ENCODE measurements at places on chromosomes 3 and 15.

GRCh38 chr3:13569641-13570390, 20.9 kb downstream of the FBLN2 start:
- no peak for DNase-seq

- DNase-seq, result no peak
Observed at GRCh38 chr15:88747631-88748030, 55.6 kb upstream of the ACAN start.

- no peak for DNase-seq
Observed at GRCh38 chr15:58701376-58701775, 48.1 kb downstream of the ADAM10 start.

- no peak for DNase-seq
Observed at GRCh38 chr15:63480441-63480821, 24.0 kb upstream of the USP3 start.

DNA sequence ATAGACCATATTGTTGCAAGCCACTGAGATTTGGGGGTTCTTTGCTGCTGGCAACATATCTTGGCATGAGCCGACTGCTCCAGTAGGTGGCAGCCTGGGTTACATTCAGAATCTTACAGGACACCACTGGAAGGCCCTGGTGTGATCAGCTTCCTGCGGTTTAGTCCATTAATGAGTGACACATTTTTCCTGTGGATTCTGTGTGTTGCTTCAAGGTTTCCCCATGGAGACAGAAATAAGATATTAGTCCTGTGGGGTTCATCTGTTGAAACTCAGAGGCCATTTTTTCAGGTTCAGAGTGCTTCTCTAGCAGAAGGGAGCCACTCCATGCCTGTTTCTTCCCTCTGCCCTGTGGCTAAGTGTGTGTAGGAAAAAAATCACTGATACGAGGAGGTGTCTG, 116.2 kb downstream of the MFSD1 start:
- DNase-seq, result peak; percentile 15

DNA sequence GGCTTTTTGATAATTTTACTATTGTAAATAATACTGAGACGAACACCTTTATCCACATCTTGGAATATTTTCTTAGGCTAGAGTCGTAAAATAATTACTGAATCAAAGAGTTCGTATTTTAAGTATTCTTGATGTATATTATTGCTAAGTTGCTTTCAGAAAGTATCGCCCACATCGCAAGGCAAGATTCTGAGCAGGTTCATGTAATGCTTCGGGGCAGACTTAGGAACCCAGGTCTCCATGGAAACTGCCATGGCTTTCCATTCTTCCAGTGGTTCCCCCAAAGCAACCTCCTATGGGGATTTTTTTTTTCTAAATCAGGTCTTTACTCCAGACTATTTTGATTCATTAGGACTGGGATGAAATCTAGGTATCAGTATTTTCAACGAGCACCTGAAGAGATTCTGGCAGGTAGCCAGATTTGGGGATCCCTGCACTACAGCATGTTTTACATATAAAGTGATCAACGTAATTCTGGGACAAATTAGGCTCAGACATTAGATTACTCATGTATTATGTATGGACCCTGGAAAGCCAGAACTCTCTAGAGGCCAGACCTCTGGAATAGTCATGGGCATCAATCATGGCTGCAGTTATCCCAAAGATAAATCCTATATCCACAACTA, 86.5 kb downstream of the B3GNT5 start:
- no peak for DNase-seq

DNA sequence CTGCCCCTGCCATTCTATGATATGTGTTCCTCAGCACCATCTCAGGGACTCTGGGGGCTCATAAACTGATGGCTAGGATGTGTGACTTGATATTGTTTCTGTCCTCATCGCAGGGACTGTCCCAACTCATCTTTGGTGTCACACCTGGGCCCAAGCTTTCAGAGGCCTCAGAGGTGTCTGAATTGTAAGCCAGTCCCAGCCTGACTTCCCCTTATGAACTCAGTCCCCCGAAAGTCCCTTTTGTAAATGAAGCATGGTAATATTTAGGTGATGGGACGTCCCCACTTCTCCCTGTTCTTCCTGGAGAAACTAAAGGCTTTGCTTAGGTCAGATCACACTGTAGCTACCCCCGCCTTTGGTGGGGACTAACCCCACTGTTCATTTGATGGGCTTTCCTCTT, 142.4 kb upstream of the TLE3 start:
- no peak for DNase-seq

GRCh38 chr15:83993591-83993990, 242.0 kb upstream of the GOLGA6L4 start:
- DNase-seq, result no peak

- DNase-seq, result no peak
Observed at GRCh38 chr3:7203969-7204847, 343.3 kb downstream of the GRM7 start.

DNA sequence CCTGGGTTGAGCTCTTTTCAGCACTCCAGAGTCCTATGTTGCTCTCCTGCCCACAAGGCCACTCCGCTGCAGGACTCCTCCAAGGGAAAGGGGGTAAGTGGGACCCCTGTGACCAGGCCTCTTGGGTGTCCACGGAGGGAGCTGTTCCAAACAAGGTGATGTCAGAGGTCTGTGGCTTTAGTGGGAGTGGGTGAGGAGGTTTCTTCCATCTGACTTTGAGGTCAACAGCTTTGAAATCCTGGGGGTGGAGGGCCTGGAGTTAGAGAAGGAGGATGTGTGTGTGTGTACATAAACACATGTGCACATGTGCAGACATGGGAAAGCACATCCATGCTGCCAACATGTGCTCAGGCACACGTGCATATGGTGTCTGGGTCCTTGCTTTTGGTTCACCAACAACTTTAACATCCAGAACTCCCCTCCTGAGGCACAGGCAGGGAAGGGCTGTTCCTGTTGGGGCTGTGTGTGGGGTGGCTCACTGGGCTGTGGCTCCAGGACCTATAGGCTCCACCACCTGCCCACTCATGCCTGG, 51.4 kb upstream of the TMEM115 start:
- DNase-seq, result no peak

DNA sequence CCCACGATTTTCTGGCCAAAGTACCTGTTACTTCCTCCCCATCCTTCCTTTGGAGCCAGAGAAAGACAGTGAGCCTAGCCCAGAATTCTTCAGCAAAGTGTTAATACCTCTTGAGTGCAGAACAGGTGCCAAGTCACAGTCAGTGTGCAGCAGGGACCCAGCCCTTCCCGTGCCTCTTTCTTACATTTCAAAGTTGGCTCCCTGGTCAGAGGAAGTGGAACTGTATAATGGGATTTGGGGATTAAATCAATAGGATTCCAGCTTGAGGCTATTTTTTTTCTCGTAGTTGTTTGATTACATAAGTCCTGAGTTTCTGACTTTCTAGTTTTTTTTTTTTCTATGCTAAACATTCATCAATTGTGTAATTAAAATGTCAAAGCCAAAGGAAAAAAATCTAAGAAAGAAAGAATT, 52.6 kb upstream of the ABHD10 start:
- no peak for DNase-seq

GRCh38 chr15:71089801-71090200, 25.5 kb upstream of the THSD4 start:
- DNase-seq, result no peak

GRCh38 chr3:196694941-196695848, 16.9 kb downstream of the CEP19 start:
- no peak for DNase-seq

DNA sequence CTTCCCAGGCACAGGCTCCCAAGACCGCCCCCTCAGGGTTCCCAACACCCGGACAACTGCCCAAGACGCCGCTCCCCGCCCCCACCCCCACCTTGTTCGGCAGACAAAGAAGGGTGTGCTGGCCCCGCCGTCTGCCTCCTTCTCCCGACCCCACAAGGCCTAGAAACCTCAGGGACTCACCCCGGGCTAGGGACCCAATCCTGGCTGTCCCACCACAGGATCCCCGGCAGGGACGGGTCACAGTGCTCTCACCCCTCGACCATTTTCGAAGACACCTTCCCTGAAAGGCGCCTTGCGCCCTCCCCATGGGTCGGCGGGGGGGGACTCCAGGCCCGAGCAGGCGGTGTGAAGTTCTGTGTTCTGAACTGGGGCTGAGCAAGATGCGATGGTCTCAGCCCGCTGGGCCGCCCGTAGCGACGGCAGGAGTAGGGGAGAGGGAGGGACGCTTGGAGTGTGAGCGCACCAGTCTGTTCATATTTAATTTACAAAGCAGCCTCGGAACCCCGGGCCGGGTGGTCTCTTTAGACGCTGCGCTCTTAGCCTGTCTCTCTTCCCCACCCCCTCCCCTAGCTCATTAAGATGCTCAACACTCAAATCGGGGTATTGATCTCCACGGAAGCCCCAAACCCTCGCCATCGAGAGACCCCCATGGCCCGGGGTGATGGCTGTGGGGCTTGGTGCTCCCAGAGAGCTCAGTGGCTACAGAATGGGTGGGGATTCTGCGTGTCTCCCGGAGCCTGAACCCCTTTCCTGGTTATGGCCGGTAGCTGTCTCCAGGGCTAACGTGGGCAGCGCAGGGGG, 1.4 kb upstream of the ISLR2 start:
- DNase-seq, result no peak

DNA sequence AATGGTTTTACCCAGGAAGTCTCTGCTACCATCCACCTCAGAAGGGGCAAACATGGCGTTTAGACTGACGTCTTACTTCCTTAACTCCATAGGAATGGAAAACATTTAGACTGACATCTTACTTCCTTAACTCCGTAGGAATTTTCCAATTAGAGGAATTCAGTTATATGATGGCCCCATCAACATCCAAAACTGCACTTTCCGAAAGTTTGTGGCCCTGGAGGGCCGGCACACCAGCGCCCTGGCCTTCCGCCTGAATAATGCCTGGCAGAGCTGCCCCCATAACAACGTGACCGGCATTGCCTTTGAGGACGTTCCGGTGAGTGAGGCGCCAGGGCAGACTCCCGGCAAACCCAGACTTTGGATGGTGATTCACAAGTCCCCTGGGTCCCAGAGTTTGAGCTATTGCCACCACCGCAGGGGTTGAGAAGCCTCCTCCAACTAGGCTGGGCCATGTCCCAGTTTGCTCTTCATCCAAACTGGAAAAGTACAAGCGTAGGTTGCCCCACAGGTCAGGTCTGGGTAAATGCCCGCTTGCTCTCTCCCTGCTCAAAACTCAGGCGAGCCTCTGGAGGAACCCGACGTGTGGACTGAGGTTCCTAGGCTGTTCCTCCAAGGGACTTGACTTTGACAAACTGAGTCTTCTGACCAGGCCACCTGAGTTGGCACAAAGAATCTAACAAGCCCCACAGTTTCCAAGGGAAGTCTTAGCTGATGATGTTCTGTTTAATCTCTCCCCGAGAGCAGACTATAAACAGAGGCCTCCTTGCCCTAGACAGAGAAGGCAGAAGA, 57.7 kb downstream of the MESD start:
- DNase-seq, result no peak

GRCh38 chr15:29135309-29135657, 134.3 kb downstream of the NSMCE3 start:
- DNase-seq, result no peak

DNA sequence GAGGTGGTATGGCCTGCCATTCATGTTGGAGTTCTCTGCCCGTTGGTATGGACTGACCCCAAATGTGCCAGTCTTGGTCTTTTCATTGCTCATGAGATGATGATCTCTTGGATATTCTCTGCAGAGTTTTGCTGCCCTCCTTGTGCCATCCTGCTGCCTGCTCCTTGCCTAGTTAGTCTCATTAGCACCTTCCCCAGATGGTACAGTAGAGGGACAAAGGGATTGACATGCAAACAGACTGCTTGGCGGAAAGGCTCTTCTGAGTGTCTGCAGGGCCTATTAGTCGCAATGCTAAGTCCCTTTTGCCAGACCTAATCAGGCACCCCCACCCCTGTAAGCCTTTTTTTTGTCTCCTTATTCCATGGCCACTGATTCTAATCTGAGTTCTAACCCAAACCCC, 90.6 kb downstream of the ARNT2 start:
- no peak for DNase-seq

DNA sequence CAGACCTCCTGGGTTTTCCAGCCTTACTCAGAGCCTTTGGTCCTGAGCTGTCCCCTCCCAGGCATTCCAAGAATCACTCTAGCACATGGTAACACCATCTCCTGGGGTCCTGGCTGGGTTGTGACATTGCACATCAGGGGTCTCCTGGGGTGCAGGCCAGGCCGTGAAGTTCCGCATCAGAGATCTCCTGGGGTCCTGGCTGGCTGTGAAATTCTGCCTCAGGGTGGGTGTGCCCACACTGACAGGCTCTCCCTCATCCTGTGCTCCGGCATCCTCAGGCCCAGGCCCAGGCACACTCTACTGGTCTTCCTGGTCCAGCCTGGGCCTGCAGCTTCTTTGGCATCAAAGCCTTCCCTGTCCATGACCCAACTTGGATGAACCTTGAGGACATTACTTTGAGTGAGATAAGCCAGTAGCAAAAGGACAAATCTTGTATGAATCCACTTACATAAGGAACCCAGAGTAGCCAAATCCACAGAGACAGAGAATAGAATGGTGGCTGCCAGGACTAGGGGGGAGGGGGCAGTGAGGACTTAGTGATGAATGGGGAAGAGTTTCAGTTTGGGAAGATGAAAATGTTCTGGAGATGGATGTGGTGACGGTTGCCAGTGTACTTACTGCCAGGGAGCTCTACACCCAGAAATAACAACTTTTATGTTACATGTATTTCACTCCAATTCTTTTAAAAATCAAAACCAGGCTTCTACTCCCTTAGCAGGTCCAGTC, 49.1 kb upstream of the KLF13 start:
- no peak for DNase-seq

DNA sequence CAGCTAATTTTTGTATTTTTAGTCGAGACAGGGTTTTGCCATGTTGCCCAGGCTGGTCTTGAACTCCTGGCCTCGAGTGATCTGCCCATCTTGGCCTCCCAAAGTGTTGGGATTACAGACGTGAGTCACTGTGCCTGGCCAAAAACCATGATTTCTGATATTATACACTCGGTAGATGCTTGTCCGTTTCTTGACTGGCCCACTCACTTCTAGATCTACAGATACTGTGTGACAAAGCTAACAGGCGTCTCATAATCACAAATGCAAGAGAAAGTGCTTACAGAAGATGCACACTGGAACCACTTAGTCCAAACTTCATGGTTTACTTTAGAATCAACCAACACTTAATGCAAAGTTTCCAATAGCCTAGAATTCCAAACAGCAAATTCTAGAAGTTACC, 8.4 kb downstream of the PROK2 start:
- no peak for DNase-seq

DNA sequence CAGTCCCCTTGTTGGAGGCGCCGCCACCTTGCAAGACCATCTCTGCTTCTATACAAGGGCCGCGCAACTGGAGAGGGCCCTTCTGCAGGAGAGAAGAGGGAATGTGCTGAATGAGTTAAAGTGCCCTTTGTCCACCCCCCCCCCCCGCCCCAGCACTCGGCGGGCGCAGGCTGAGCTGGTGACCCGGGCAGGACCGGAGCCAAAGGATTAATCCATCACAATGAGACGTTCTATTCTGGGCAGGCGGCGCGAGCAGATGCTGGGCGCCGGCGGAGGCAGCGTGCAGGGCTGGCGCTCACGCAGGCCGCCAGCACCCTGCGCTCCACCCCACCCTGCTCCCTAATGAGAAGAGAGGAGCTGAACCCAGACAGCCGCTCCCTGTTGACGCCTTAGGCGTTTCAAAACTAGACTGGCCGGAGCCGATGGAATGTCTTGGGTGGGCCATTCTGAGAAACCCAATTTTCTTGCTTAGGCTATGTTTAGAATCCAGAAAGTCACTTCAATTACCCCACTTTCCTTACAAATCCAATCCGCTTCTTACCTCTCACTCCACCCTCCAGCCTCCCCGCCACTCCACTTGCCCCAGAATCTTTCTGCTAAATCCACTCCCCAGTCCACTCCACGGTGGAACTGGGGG, 32.9 kb downstream of the GJD2 start:
- peak; percentile 24 for DNase-seq

Data from C1 segment of cervical spinal cord (tissue), 14 donors.